Stimulated activated CD4-positive, alpha-beta T cell treated with anti-CD3 and anti-CD28 coated beads, Interleukin-12 subunit alpha, Interleukin-12 subunit beta, amount 100 ng/mL, for 24 hours (primary cell): ENCODE measurements at places on chromosomes 12 and 14.

- no peak for DNase-seq
Measured at GRCh38 chr12:1518591-1519516, 75.5 kb downstream of the FBXL14 start.

- no peak for DNase-seq
Measured at GRCh38 chr12:85823436-85824180, 12.6 kb downstream of the RASSF9 start.

- DNase-seq = no peak
Measured at GRCh38 chr12:123085066-123085465, 65.8 kb downstream of the PITPNM2 start.

DNA sequence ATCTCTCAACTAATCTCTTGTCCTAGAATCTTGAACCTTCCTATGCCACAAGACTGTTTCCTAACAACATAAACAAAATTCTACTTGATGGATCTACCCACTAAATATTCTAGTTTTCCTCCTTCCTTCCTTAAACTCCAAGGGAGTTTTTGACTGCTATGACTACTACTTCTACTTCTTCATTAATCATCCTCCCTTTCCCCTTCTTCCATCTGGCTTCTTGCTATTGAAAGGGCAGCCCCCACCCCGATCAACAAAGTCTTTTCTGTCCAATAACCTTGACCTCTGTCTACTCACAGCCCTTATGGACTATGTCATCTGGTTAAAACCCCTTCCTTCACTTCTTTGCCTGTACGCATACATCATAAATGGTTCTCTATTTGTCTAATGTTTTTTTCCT lies 5.6 kb downstream of the LTA4H start:
- no peak for DNase-seq

GRCh38 chr12:60262378-60262777 lies 666.5 kb downstream of the SLC16A7 start:
- no peak for DNase-seq

GRCh38 chr12:67472539-67472938 lies 176.0 kb upstream of the DYRK2 start:
- DNase-seq = no peak

DNA sequence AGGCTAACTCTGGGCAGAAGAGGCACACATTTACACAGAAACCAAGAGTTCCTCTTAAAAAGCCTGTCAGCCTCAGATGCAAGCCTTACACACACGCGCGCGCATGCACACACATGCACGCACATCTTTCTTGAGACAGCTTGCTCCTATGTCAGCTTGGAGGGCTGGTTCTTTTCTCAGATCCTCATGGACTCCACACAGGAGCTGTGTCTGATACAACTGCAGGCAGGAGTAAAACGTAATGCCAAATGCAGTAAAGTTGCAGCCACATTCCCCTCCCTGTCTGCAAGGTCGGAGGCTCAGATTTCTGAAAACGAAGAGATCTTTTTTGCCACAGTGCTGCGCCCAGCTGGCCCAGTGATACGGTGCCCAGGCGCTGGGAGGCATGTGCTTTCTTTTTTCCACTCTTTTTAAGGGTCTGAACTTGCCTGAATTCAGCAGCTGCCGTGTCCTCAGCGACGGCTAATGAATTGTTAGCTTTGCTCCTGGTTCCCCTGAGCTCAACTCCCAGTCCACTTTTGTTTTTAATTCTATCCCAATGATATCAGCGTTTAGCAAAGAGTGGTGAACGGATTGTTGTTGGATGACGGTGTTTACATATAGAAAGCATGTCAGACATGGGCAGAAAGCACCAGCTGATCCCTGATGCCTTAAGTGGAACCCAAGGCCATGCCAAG lies 72.9 kb upstream of the FOXN3 start:
- no peak for DNase-seq

DNA sequence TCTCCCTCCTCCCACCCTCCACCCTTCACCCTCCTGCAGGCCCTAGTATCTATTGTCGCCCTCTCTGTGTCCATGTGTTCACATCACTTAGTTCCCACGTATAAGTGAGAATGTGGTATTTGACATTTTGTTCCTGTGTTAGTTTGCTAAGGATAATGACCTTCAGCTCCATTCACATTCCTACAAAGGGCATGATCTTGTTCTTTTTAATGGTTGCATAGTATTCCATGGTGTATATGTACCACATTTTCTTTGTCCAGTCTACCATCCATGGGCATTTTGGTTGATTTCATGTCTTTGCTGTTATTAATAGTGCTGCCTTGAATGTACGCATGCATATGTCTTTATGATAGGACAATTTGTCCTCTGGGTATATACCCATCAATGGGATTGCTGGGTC lies 29.6 kb downstream of the C12orf71 start:
- no peak for DNase-seq

- DNase-seq = no peak
Measured at GRCh38 chr14:102485693-102486512, 23.7 kb downstream of the ANKRD9 start.

DNA sequence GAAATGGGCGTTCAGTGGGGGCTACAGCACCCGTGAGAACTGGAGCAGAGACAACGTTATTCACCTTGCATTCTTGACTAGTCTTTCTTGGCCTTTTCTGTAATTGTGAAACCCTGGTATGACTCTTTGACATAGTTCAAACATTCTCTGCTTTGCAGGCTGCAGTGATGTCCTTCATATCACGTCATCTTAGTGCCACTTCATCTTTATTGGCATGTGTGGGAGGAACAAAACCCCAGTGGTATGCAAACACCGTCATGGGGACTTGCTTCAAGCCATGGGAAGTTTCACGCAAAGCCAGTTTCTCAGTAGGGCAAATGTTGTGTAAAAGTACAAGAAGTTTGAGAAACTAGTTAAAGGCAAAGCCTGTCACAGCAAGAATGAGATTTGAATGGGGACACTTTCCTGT lies 20.2 kb upstream of the DUSP16 start:
- DNase-seq = no peak

DNA sequence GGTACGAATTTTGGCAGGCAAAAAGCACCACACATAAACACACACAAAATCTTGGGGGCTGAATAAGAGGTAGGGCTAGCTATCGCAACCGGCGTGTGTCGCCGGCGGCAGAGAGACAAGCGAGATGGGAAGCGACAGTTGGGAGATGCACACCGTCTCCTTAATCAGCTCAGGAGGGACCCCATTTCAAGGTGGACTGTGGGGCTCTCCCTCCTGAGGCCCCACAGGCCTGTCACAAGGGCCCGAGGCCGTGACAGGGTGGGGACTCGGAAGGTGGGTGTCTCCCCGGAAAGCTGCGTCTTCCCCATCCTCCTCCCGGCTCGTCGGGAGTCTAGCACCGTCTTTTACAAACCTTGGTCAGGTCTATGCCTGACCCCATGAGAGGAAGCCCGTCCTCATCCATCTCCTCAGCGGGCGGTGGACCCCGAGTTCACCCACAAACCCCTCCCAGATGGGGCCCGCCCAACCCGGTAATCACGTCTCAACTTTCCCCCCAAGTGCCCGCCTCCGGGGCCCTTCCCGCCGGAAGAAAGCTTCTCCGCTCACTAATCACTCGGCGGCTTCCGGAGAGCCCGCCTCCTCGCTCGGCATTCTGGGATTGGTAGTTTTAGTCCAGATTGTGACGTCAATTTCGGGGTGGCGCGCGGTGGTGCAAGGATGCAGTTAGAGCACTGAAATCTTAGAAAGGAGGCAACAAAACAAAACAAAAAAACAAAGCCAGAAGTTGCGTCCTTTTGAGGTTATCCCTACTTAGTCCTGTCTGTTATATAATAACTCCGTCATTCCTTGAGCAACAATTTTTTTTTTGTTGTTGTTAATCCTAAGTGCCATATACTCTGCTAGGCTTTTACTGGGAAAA lies at the start of gene WASHC3:
Gene WASHC3 (minus strand): TSS at position 432 of the 859 bp plus-strand sequence. CDS start 29 bp downstream, at position 403.
- peak; percentile 94 for DNase-seq

DNA sequence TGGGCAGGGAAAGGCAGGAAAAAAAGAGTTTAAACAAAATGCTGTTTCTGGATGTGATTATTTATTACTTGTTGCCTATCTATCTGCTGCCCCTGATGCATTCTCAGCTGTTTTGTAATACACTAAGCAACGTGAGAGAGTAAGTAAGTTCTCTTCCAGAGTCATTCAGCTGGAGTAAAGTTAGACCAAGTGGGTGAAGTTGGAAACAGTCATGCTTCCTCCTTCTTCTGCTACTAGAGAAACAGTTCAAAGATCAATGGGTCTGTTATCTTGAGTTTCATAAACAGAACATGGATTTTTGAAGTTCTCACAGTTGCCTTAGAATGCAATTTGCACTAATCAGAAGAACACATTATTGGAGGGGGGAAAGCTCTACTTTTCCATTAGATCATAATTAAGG lies 279.3 kb downstream of the EGLN3 start:
- DNase-seq = no peak

DNA sequence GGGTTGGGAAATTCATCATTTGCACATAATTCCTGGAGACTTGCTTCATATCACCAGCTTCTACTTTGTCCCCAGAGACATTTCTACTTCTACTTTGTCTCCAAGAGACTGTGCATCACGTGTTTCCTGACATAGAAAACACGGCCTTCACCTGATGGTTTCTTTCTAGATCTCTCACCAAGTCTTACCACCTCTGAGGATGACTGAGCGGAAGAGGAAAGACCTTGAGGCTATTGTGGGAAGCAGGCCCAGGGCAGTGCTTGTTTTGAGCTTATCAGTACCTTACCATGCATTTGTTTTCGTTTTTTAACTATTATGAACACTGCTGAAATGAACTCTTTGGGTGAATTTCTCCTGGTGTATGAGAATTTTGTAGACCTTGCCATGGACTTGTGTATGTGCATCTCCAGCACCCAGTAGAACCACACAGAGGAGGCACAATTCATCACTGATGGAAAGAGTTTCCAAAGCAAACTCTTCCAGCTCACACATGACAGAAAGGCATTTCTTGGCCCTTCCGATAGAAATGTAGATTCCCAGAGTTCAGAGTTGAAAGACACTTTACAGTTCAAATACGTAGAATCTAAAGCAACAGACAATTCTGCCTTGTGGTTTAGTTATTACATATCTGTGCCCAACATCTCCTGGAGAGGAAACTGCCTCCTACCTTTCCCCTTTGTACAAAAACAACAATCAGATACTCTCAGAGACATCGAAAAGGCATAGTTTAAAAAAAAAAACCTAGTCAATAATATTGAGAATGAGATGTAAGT lies 434.7 kb downstream of the FUT8 start:
- DNase-seq = peak; percentile 20

- no peak for DNase-seq
Measured at GRCh38 chr12:15163030-15163976, 57.9 kb downstream of the RERG start.

DNA sequence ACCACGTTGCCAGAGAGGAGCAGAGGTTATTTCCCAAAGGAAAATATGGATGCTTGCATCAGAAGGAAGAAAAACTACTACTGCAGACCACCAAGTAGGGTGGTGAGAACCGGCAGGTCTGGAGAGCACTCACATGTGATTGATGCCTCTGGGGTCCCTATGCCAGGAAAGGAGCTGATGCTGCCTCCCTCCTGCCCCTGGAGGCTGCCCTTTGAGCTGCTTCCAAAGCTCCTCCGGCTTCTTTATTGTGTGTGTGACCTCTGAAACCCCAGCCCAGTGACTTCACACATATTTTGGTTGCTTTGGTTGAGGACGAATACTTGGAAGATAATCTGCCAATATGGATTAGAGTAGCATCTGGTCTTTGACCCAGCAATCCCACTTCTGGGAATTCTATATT lies 133.4 kb downstream of the AACS start:
- no peak for DNase-seq

- DNase-seq = no peak
Measured at GRCh38 chr14:51317373-51317772, 77.3 kb downstream of the TMX1 start.

GRCh38 chr12:64992641-64993040 lies 128.5 kb downstream of the WIF1 start:
- no peak for DNase-seq

DNA sequence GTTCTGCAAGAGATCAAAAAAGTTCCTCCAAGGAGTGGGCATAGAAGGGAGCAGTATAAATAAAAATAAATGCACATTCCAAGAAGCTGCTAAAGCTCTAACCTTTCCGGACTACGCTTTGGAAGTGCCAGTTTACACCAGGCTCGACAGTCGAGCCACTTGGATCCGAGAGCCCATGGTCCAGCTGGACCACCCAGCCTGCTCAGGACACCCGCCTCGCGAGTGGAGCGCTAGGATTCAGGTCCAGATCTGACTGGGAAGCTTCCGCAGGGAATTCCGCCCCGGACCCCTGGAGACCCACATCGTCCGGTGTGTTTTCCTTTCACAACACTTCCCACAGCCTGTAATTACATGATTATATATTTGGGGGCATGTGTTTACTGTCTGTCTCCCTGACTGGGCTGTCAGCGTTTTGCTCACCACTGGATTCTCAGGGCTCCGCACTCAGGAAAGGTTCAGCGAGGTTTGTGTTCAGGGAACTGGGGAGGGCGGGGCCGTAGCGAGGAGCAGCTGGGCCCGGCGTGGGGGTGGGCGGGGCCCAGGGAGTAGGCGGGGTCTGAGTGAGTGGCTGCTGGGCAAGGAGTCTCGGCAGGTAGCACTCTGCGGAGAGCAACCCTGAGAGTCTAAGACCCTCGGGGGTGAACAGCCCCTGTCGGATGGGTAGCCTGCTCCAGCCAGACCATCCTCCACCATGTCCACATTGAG lies 52.3 kb upstream of the TMEM263 start:
- DNase-seq = peak; percentile 56

- DNase-seq = no peak
Measured at GRCh38 chr12:62861586-62861985, 73.4 kb downstream of the PPM1H start.

GRCh38 chr12:100427078-100427477 lies 46.6 kb upstream of the NR1H4 start:
- no peak for DNase-seq

DNA sequence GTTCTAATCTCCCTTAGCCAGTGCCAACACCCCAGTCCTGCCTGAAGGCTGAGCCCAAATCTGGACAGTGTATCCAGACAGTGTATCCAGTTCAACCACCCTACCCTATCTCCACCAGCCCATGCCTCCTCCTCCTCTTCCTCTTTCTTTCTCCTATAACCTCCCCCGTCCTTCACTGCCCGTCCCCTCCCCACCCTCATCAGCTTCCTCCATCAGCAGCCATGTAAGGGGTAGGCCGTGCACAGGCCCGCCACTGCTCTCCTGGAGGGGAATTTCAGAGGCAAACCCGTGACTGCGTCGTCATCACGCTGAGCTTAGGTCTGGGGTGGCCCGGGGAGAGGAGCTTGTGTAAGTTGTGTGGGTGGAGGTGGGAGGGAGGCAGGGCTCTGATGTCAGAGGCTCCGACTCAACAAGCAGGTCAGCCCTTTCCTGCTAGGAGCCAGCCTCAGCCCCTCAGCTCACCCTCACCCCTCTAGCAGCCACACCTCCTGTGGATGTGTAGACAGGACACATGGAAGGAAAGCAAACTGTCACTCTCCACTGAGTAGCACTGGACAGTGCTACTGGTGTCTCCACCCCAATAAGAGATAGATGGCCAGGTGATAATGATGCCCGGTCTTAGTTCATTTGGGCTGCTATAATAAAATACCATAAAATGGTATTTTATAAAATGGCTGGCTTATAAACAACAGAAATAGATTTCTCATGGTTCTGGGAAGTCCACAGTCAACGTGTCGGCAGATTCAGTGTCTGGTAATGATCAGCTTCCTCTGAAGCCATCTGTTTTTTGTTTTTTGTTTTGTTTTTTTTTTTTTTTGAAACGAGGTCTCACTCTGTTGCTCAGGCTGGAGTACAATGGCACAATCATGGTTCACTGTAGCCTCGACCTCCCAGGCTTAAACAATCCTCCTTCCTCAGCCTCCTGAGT lies 50.5 kb downstream of the IRF2BPL start:
- peak; percentile 71 for DNase-seq
